ENCODE measurements at places on chromosomes 12 and 14.

DNA sequence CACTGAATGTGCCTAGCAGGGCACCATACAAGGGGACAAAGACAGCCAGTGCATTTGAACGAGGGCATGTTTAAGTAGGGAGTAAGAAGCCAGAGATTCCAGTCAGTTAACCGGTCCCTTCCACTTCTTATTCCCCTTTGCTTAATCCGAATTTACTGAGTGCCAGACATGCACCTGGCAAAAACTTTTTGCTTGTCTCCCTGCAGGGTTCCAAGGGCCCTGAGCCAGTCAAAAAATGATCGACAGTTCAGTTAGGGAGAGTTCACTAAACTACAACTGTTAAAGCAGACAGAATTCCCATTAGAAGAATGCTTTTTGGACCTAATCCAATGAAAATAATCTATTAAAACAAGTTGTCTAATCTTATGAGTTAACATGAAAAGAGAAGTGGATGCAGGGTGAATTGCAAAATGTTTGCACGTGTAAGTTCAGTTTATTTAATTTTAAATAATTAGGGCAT, 193.8 kb downstream of the TMTC2 start:
- no peak for DNase-seq

- DNase-seq = no peak
Measured at GRCh38 chr14:77917491-77918201, 117.7 kb downstream of the ADCK1 start.

GRCh38 chr14:58171090-58171489, 19.1 kb upstream of the ARMH4 start:
- peak; percentile 81 for DNase-seq

GRCh38 chr12:123472438-123472849, 14.5 kb downstream of the SNRNP35 start:
- no peak for DNase-seq

DNA sequence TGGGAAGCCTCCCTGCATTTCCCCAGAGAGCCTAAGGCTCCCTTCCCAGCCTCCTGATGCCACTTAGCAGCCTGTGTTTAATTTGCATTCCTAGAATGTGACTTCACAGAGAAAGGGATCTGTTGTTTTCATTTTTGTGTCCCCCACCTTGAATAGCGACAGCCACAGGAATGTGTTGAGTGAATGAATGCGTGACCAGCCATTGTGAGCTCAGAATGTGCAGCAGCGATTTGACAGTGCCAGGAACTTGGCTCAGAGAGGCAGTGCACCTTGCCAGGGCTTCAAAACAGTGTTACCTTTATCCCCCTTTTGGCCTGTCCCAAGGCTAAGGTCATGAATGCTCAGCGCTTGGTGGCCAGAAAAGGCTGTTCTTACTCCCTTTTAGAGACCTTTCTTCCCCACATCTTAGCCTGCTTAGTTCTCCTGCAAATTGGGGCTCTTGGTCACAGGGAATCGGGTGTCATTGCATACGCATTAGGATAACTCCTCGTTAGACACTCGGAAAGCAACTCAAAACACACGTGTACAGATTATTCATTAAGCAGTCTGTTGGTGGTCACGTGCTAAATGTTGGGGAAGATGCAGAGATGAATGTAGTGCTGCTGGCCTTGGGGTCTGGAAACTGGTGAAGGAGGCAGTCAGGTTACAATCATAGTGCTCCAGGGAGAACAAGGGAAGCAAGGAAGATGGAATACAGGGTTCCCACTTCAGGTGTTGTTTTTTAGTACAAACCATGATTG, 9.8 kb downstream of the NTF3 start:
- DNase-seq = no peak

GRCh38 chr14:73997108-73997943, 21.8 kb downstream of the ENTPD5 start:
- no peak for DNase-seq

GRCh38 chr12:107616941-107617340, 68.7 kb upstream of the PWP1 start:
- DNase-seq = no peak

- no peak for DNase-seq
Measured at GRCh38 chr14:65241125-65241752, 138.9 kb upstream of the MAX start.

GRCh38 chr14:92719421-92719820, 29.0 kb downstream of the LGMN start:
- no peak for DNase-seq

DNA sequence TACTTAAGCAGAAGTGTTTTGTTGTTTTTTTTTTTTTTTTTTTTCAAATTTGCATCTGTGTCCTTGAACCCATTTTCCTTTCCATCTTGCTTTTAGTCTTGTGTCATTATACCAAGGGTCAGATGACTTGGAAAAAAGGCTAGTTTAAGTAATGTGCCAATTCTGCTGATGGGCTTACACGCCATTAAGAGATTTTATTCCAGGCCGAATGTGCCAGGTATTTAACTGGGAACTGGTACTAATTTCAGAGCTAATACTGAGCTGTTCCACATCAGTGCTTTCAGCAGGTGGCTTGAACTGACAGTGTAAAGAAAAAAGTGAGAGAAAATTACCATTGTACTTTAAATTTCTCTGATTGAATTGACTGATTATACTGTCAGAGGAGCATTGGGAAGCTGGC, 224.9 kb downstream of the NPAS3 start:
- DNase-seq = no peak

- DNase-seq = no peak
Measured at GRCh38 chr12:109762071-109762672, 48.5 kb downstream of the FAM222A start.

DNA sequence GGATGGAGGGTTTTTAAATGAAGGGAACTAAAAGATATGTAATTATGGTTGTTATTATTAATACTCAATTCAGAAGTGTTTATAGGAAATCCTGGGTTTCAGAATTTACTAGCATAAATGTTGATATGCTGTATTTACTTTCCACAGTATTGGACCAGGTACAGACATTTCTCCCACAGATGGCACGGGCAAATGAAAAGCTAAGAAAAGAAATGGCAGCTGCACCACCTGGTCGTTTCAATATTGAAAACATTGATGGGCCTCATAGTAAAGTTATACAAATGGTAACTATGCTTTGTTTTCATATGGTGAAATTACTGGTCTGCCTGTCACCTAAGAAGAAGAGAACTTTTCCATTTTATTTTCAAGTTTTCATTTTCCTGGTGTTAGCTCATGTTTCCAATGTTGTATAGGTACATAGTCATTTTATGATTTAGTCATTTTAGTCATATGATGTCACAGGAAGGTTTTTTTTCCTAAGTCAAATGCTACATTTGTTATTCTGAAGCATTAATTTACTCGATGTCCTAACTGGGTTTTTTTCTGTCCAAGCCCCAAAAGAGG, 5.5 kb downstream of the NOPCHAP1 start:
- DNase-seq = no peak

DNA sequence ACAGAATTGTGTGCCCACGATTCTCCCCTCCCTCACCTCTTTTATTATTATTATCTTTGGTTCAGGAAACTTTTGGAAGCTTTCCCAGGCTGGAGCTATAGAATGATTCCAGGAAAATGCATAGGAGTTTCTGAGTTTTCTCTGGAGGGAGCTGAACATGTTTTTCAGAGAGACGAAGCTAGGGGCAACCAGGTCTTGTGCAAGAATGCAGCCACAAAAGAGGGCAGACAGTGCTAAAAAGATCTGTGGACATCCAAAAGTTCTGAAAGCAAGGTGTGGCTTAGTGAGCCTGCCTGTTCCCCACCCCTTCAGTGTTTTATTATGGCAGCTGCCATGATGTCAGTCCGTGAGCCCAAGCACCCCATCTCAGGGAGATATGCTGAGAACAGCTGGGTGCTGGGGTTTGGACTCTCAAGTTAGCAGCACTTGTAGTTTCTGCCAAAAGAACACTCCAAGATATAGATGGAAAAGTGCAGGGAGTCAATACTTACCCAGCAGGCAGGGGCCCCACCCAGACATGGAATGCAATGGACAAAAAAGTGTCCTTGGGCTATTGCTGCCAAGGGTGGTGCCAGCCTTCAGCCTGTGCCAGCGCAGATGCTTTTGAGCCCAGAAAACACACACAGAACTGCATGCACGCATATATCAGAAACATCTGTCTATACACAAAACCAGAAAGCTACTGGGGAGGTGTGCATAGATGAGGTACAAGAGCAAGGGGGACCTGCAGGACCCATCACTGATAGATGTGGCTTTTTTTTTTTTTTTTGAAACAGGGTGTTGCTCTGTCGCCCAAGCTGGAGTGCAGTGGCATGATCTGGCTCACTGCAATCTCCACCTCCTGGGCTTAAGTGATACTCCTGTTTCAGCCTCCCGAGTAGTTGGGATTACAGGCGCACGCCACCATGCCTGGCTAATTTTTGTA, 17.0 kb upstream of the IRF2BPL start:
- no peak for DNase-seq

DNA sequence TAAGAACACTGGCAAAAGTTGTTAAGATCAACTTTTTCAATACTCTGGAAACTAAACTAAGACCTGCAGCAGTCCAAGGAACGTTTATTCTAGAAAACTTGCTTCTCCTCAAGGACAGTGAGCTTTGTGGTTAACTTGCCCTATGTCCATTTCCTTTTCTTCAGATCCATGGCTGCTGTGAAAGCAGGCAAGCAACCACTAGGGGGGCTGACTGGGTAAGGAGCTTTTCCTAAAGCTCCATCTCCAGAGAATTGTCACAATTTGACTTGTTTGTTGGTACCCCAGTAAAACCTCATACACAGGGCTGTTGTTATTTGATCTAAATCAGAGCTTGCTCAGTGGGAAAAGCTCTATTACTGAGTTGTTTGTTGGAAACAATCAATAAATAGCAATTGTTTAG, 10.1 kb upstream of the RPL10L start:
- DNase-seq = no peak

- DNase-seq = no peak
Measured at GRCh38 chr12:102300824-102301461, 103.3 kb upstream of the PMCH start.

GRCh38 chr14:38004610-38004879, 203.2 kb upstream of the SSTR1 start:
- no peak for DNase-seq

- no peak for DNase-seq
Measured at GRCh38 chr12:47910486-47910885, 5.7 kb upstream of the VDR start.

- DNase-seq = no peak
Measured at GRCh38 chr14:100134586-100134985, 24.9 kb downstream of the DEGS2 start.

DNA sequence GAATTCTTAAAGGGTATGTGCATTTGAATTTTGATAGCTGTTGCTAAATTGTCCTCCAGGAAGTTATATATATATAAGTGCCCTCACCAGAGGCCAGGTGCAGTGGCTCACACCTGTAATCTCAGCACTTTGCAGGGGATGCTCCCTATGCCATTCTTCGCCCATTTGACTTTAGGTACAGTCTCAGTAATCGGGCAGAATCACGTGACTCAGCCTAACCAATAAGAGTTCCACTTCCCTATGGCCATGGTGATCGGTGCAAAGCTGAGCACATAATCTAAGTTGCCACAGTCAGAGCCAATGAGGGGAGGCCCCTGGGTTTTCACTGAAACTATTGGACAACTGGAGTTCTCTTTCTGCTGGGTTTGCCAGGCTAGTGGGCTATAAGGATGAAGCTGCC, 274.6 kb upstream of the TBX3 start:
- no peak for DNase-seq

GRCh38 chr14:67943947-67944346, 124.4 kb downstream of the RAD51B start:
- peak; percentile 83 for DNase-seq

DNA sequence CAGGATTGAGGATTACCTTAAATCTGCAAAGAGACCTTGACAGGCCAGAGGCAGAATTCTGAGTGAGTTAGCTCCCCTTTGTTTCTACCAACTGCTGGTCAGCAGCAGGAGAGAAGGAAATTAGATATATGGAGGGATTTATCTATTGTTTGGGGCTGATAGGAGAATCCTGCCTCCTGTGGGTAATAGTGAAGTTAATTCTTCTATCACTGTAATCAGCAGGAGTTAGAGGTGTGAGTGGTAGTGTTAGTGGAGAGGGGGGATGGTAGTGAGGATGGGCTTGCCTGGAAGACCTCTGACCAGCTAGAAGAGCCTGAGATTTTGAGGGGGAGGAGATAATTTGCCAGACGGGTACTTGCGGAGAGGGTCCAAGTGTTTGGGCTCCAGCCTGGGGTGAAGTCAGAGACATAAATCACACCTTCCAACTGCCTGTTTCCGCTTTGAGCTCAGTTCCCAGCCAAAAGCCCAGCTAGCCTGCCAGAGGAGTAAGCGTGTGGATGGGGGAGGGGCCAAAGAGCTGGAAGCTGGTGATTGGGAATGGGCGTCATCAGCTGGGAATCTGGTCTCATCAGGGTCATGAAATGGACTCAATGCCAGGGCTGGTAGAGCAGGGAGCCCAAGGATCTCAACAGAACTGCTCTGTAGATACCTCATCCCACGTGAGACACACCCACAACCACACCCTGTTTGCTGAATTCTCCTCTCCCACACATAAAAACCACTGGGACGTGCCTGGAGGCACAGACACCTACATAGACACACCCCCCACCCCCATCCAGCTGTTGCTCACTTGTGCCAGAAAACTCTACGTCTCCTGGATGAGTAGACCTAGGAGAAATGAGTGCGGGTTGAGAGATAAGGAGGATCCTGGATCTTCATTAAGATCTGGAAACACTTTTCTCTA, 13.1 kb upstream of the ITGA5 start:
- no peak for DNase-seq

GRCh38 chr14:61602733-61603077, 92.6 kb upstream of the HIF1A start:
- no peak for DNase-seq

DNA sequence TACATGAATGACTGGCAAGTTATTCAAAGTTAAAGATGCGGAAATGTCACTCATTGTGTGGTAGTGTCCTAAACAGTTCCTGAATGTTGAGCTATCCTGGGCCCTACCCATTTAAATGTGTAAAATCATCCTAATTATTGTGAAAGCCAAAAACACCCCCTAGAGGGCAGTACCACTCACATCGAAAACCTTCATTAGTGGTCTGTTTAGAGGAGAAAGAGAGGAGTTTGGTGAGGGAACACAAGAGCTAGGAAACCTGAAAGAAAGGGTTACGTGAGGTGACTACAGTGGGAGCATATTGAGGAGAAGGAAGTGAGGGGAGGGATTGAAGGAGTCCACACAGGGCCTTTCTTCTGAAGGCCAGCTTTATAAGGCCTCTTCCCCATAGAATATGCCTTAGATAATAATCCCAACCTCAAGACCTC, 2.5 kb upstream of the TEP1 start:
- peak; percentile 62 for DNase-seq

- no peak for DNase-seq
Measured at GRCh38 chr14:95338436-95338835, 18.7 kb upstream of the CLMN start.

DNA sequence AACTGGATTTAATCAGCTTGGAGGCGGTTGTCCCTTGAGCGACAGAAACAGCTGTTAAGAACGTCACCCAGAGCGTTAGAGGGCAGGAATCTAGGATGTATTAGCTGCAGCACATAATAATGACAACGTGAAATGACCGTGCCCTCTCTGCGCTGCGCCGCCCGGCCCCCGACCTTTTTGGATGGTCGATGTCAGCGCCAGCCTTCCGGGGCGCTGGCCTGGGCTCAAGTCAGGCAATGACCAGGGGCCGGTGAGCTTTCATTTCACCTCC, 427 bp upstream of the TMEM120B start:
- no peak for DNase-seq
